ENCODE measurements at places on chromosomes 2 and 18.
A peak's percentile ranks its signal among the peaks of the same experiment; 100 is the strongest.

GRCh38 chr2:127261804-127262406 is 32.0 kb downstream of the ERCC3 start:
- DNase-seq, result no peak

- peak; percentile 31 for DNase-seq
Measured at GRCh38 chr2:127525691-127526131, 578 bp downstream of the IWS1 start.

DNA sequence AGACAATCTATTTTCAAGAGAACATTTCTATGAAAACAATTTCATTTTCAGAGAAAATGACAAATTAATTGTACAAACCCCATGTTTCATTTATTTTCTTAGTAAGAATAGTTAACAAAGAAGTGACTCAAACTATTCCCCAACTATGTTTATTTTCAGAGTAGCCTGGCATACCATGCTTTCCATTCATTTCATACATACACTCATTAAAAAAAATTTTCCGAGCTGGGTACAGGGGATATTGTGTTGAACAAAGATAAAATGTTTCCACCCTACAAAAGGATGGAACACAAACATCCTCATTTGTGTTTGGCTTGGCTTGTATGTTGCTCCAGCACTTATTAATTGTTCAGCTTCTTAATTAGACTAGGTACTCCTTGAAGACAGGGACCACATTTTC is 331.4 kb downstream of the EXOC6B start:
- no peak for DNase-seq

- DNase-seq, result peak; percentile 16
Measured at GRCh38 chr2:134714228-134714627, 4.6 kb downstream of the TMEM163 start.
